CD4-positive, alpha-beta memory T cell (primary cell): ENCODE measurements at places on chromosomes 5 and 9. TPM values are rescaled to one million over a fixed set of nuclear protein-coding genes. Genes with fewer than 3 reads are reported as not detected.

DNA sequence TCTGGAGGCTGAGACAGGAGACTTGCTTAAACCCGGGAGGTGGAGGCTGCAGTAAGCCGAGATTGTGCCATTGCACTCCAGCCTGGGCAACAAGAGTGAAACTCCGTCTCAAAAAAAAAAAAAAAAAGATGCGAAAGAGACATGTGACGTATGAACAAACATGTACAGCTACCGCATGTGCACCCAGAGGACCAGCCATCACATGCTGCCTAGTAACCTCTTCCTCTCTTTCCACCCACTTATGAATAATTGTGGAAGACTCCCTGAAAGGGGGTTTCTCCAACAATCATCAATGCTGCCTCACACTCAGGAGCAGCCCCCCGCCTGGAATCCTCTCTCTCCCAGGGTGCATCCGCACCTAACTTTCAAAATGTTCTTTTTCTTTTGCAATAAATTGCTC lies 2.2 kb downstream of the SARDH start:
- DNase-seq: no peak

DNA sequence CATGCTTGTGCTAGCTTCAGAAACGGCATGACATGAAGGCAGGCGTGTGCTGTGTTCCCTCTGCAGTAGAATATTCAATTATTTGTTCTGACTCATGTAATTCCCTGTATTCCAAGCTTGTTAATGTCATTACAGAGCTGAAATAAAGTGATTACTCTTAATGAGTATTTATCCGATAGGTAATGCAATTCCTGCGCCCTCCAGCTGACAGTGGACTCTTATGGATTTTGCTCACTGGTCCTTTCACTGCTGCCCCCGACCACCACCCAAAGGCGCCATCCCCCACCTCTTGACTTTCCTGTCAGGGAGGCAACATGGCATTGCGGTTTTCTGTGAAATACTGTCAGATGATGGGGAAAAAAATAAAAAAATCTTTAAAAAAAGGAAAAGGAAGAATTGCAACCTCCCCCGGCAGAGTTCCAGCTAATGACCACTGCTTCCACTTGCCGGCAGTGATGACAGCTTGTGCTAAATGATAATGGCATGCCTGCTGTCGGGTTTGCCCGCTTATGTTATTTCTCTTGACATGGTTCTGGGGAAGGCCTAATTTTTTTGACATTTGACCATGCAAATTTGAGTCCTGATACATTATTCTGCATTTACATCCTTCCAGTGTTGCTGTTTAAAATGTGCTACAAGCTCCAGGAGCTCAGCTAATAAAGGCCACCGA lies 335.3 kb upstream of the ADAMTS16 start:
- DNase-seq: no peak

DNA sequence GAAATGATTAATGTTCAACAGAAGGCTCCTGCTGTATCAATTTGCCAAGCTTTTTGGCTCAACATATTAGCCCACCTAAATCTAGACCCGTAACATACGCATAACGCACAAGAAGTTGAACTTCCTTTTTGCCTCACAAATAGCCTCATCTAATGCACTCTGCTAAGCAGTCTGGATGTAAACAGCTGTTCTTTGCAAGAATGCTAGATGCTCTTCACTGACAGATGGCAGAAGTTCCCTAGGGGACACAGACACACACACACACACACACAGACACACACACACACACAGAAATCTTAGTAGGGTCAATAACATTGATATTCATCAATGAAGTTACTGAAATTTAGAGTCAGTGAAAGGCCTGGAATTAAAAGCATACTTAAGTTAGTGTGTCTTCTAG lies 13.2 kb upstream of the PCA3 start:
- no peak for DNase-seq

Gene NUTM2G
- total RNA-seq: not detected
